Endothelial cell of umbilical vein (primary cell): ENCODE measurements at places on chromosomes 6 and 20.

GRCh38 chr20:34971561-34972235, 16.0 kb downstream of the MYH7B start:
- no peak for DNase-seq

- DNase-seq, result no peak
These were observed 16.4 kb upstream of the KIF16B start for GRCh38 chr20:16589623-16590022.

DNA sequence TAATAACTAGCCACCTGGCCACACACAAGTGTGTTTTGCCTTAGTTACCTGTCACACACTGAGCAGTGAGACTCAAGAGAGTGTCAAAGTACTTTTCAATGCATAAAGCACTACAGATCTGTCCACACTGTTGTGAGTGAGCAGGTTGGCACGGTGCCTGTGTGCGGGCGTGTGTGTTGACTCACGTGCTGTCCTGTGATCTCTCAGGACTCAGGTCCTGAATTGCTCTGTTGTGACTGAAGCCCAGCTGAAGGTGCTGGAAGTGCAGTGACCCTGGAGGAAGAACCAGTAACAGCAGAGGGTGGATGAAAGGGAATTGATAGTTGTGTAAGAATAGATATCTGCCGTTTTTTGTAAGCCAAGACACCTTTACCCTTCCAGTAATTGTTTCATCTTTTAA, 18.3 kb downstream of the SLC16A10 start:
- DNase-seq, result peak; percentile 51

GRCh38 chr20:48178633-48179032, 393.4 kb upstream of the SULF2 start:
- no peak for DNase-seq

- no peak for DNase-seq
These were observed 365.0 kb upstream of the ID4 start for GRCh38 chr6:19472153-19472552.

- no peak for DNase-seq
These were observed 8.8 kb upstream of the FBXO30 start for GRCh38 chr6:145823328-145823944.

GRCh38 chr6:79042088-79042798, 35.8 kb downstream of the PHIP start:
- no peak for DNase-seq

- DNase-seq, result no peak
These were observed 178.8 kb downstream of the SMOC2 start for GRCh38 chr6:168619560-168620314.

DNA sequence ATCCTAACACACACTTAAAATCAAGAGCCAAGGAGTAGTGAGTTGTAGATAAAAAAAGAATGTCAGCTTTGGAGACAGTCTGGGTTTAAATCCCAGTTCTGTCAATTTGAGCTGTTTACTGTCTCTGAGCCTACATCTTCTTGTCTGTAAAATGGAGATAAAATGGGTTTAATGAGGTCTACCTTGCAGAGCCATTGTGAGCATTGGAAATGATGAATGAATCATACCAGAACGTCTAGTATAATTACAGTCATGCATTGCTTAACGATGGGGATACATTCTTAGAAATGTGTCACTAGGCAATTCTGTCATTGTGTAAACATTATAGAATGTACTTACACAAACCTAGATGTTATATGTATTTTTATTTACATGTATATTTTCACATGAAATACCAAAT, 17.6 kb upstream of the SGK2 start:
- no peak for DNase-seq

DNA sequence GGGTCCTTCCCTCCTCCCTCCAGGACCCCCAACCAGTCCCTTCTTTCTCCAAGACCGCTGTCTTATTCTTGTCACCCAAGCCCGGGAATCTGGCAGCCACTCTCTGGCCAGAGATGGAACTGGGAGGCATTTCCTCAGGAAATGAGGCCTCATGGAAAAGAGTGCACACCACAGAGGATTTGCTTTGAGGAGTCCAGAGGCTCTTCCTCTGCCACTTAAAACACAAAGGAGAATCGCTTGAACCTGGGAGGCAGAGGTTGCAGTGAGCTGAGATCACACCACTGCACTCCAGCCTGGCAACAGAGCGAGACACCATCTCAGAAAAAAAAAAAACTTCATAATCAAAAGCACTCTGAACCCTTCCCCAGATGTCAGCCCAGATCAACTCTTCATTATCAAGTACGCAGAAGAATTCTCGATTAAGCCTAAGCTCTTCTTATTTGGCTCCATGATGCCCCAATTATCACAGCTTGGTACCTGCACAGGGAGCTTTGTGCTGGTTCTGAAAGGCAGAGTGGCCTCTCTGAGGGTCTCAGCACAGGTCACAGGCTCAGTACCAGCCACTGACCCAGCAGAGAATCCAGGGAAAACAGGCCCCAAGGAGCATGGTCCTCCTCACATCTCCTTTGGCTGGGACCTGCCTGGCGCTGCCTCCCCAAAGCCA, 82.9 kb upstream of the MAFB start:
- DNase-seq, result no peak

- peak; percentile 82 for DNase-seq
These were observed 57.3 kb upstream of the MLIP start for GRCh38 chr6:54053881-54054391.

GRCh38 chr20:64068386-64069208, 5.6 kb downstream of the TCEA2 start:
- DNase-seq, result no peak

DNA sequence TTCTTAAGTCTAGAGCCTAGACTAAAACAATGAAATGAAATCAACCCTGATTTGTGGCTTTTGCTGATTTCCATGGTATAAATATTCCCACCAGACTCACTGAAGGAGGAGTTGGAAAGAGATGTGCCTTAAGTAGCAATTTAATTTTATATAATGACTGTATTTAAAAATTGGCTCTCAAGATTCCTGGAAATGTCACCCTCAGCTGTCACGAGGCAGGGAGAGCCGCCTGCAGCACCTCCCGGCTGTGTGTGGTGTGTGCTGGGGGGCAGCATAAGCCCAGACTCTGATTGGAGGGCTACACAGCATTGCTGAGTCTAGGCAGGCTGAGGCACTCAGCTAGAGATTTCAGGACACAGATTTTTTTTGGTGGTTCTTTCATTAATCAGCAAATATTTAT, 40.6 kb upstream of the TMEM181 start:
- no peak for DNase-seq

- no peak for DNase-seq
These were observed 46.0 kb downstream of the DSTN start for GRCh38 chr20:17615645-17616479.

GRCh38 chr6:32940656-32941213, at the start of gene HLA-DMB:
Gene HLA-DMB, minus strand, starts transcription at chr6:32941028. Its CDS starts 221 bp downstream, at chr6:32940807.
- DNase-seq, result peak; percentile 88

GRCh38 chr6:108944707-108945680, 96.8 kb downstream of the ARMC2 start:
- DNase-seq, result no peak

DNA sequence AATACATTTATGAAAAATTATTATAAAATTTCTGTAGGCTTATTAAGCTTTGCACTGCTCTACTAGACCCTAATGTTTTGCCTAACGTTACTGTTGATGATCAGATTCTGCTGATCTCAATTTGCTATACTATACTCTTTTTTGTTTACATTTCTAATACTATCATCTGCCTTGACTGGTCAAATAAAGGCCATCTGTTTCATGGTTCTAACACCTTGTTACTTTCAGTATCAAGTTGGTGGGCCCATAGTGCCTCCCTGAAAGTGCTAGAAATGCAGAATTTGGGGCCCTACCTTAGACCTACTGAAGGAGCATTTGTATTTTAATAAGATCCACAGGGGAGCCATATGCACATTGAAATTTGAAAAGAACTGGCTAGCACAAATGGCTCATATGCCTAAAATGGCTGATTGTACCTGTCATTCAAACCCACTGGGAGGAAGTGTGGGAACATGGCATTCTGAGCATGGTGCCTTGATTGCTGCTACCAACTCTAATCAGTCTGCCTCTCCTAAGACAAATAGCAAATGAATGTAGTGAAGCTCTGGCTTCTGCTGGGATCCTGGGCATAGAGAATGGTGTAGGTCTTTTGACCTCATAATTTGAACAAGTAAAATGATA, 199.1 kb upstream of the BTBD3 start:
- no peak for DNase-seq
